Activated naive CD4-positive, alpha-beta T cell (primary cell): ENCODE measurements at places on chromosomes 3 and 15.

DNA sequence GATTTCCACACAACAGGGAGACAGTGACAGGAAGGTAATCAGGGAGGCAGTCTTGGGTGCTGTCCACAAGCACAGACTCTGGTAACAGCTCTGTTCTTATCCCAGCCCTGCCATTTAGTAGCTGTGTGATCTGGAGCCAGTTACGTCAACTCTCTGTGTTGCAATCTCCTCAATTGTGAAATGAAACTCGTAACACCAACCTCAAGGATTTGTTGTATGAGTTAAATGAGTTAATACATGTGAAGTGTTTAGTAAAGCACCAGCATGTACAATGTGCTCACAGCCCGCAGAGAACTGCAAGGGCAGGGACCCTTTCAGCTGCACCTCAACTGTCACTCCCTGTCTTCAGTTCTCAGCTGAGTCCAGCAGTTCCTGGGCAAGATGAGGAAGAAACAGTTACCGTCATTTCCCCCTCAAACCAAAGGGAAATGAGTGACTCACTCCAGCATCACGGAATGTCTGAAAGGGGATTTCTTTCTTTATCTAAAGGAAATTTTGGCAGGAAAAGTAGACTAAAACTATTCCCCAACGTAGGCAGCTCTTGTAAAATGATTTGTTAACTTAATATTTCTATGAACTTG, 39.9 kb upstream of the MB21D2 start:
- no peak for DNase-seq

- DNase-seq: no peak
These were observed 47.0 kb downstream of the PSMD6 start for GRCh38 chr3:63976161-63976871.

DNA sequence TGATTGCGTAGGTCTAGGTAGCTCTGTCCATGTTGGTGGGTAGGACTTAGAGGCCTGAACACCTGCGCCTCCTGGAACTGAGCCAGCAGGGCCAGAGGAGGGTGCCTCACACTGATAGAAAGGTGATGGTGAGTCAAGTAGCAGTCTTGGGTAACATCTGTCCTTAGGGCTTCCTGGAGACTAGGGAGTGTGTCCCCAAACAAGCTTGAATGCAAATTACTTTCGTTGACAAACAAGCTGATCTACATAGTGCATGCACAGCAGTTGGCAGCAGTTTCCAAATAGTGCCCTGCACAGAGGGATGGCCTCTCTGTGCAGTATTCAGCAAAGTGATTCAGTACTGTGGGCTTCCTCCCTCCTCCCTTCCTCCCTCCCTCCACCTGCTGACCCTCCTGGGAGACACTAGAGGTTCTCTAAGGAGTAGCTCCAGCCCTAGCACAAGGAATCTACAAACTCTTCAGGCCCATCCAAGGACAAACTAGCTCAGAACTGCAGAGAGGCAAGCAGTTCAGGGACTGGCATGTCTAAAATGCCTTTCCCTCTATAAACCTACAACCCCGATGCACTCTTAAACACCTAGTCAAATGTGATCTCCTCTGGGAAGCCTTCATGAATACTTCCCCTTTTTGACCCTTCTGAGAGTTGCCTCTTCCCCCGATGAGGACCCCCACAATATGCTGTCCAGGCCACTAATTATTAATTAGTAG, 61.0 kb downstream of the TLE3 start:
- no peak for DNase-seq

GRCh38 chr3:129424185-129424841, 4.1 kb downstream of the EFCAB12 start:
- DNase-seq: no peak

- DNase-seq: no peak
These were observed 2.7 kb upstream of the LIPH start for GRCh38 chr3:185555101-185555501.

DNA sequence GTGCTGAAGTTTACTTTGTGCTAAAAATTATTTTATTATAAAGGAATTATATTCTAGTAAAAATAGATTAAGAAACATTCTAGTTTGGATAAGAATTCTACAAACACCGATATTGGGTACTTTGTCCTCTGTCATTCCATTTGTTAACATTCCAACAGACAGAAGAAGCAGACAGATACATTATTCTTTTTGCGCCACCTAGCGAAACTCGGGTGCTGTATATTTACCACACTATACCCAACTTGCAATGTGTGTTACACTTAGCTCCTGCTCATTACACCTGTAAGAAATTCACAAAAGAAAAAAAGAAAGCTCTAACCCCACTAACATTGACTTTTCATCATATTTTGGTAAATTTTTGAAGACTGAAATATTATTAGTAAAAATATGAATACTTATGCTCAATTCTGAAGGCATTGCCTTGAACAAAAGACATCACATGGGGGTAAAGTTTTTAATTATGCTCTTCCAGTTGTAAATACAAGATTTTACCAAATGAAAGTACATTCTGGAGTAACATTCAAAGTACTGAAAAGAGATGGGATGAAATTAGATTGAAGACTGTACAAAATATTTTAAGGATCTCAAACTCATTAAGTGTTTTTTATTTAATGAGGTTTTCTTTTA, 136.5 kb upstream of the MLF1 start:
- DNase-seq: no peak

DNA sequence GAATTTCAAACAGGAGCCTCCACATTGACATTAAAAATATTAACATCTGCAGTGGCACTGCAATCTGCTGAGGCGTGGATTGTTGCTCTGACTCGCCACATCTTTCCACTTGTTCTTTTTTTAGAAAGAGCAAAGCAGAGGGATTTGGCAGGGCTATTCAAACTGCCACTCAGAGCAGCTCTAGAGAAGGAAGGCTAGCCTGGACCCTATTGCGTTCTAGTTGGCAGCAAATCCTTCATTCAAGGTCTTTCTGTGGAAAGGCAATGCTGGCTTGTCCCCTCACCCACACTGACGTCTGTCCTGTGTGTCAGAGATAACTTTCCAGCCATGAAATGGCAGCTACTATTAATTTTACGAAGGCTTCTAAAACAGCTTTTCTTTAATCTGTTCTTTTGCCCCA, 483.2 kb upstream of the SGO1 start:
- no peak for DNase-seq
